ENCODE measurements at places on chromosomes 6 and 20.
A peak's percentile ranks its signal among the peaks of the same experiment; 100 is the strongest.

- DNase-seq: no peak
Measured at GRCh38 chr20:46209930-46210671, 92.0 kb downstream of the CD40 start.

DNA sequence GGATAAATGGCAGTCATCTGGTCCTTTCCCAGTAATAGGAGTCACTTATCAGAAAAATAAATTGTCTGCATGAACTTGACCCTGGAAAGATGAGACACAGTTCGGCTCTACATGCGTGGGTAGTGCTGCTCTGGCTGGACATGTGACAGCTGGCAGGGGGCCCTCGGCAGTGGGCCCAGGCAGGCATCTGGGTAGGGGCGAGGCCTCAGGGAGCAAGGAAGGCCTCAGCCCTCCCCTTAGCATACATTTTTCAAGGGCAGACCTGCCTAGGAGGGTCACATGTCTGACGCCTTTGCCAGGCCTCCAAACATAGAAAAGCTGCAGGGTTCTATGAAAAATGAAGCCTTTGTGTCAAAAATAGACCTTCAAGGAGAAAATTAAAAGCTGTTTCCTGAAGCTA, 12.8 kb upstream of the ILRUN start:
- DNase-seq: no peak

GRCh38 chr6:96836631-96837080, 621 bp downstream of the GPR63 start:
- DNase-seq: no peak

DNA sequence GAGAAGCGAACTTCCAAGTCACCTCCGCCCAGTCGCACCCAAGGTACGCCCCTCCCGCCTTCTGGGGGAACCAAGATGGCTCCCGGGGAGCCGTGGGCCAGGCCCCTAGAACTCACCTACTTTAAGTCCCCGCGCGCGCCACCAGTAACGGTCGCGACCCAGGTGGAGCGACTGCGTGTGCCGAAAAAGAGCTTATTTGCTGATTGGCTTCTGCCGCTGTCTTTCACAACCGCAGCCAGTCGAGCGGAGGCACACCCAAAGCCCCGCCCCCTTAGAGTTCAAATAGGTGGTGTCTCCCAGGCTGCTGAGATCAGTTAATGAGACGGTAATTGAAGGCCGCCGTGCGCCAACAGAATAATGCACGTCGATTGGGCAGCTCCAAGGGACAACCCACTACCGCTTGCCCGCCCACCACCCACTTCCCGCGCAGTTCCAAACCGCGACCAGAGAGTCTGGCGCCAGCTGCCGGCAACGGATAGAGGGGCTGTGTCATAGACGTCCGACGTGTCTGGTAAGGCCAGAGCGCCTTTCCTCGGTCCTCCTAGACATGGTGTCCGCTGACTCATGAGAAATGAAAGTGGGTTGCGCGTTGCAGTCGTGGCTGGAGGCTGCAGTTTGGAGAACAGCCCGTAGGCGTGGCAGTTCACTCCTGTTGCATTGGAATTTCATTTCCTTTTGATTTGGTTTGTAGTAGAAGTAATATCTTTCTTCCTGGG, at the start of gene MDC1:
Gene MDC1, minus strand, starts transcription at position 153 of the 716 bp plus-strand sequence. CDS start 2,106 bp downstream, outside the sequence.
- peak; percentile 100 for DNase-seq

DNA sequence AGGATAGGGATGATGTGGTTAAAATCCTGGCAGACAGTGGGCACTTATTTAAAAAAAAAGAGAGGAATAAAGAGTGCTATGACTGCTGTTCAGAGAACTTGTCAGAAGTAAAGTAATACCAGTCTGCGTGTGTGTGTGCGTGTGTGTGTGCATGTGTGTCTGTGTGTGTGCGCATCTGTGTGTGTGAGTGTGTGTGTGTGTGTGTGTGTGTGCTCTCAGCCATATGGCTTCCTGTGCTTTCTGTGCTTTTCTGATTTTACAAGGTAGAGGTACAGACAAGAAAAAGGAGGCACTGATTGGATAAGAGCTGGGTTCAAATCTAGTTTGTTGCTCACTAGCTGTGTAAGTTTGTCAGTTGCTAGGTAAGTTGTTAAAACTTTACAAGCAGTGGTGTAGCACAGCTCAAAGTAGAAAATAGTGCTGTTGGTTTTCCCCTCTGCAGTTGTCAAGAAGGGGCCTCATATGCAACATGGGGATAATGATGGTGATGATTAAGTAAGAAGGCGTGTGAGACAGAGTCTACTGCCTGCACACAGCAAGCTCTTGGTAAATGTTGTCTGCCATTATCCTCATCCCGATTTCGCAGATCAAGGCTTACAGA, 155.3 kb upstream of the ZNF217 start:
- no peak for DNase-seq

DNA sequence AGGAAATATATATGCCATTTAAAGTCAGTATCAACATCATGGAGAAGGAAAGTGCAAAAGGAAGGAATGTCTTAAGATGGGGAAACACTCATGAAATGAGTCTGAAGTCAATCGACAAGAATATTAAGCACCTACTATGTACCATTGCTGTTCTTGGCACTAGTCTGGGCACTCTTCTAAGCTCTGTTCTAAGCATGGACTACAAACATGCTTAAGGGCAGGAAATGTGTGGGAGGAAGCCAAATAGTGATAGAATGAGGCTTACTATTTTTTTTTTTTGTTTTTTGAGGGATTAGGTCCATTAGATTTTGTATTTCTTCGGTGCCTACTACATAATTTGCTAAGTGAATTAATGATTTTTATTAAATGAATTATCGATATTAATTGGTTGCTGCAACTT, 83.8 kb upstream of the SUPT3H start:
- DNase-seq: no peak

DNA sequence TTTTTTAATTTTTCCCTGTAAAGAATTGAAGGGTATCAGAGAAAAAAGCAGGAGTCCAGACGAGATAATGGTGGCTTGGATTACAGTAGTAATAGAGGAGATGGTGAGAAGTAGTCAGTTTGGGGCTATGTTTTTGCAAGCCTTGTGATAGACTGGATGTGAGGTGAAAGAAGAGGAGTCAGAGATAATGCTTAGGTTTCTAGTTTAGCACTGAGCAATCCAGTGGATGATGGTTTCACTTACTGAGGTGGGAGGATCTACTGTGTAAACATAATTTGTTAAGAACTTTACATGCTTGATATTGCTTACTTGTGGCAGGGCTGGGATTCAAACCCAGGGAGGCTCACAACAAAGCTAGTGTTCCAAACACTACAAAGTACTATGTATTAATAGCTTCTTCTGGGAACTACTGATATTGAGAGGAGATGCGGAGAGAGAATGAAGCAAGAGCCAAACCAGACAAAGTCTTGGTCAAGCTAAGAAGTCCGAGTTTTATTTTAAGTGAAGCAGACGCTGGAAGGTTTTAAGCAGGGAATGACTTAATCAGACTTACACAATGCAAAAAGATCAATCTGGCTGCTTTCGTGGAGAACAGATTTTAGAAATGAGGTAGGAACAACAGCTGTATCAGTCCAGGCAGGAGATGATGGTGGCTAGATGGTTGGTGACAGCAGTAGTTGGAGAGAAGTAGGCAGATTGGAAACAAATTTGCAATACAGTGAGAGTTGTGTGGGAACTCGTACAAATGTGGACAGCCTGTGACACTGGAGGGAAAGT, 58.0 kb downstream of the ZFAND3 start:
- DNase-seq: no peak

DNA sequence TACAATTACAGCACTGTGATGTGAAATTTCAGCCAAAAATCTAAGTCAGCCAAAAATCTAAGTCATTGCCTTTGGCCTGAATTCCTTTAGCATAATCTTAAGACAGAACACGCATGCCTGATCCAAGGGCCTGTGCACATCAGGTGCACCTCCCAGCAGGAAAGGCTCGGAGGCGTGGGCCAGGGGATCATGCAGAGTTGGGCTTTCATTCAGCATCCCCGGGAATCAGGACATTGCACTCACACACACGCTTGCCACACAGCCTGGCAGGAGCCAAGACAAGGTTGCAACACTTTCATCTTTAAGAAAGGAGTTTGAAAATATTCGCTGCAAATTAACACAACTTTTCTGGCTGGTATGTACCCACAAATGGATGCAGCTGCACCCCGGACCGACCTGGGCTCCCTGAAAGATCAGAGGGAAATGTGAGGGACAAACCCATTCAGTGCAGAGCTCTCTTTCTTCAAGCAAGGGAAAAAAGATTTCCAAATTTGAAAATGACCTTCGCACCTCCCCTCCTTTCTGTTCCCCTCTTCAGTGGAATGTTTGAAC, 48.8 kb downstream of the ERMARD start:
- DNase-seq: no peak

DNA sequence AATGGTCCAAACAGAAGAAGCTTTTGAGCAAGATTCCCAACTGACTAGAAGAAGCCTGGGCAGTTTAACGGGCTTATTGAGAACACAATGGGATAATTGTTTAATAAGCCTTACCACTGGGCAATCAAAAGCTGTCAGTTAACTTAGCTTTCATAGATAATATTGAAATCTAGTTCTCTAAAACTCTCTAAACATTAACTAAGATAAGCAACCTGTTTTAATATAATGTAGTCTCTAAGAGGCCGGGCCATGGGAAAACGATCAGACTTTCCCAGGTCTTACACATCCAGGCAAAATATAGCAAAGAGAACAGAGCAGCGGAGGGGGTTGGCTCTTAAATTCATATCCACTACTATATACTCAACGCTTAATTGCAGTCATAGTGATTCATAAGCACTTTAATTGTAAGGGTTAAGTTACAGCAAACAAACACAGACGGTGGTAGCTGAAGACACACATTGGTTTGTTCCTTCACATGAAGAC, 128.0 kb upstream of the FAM83B start:
- no peak for DNase-seq

GRCh38 chr20:37202267-37202943, 23.1 kb upstream of the MROH8 start:
- no peak for DNase-seq

- DNase-seq: no peak
Measured at GRCh38 chr20:23230766-23231385, 119.7 kb upstream of the NXT1 start.

DNA sequence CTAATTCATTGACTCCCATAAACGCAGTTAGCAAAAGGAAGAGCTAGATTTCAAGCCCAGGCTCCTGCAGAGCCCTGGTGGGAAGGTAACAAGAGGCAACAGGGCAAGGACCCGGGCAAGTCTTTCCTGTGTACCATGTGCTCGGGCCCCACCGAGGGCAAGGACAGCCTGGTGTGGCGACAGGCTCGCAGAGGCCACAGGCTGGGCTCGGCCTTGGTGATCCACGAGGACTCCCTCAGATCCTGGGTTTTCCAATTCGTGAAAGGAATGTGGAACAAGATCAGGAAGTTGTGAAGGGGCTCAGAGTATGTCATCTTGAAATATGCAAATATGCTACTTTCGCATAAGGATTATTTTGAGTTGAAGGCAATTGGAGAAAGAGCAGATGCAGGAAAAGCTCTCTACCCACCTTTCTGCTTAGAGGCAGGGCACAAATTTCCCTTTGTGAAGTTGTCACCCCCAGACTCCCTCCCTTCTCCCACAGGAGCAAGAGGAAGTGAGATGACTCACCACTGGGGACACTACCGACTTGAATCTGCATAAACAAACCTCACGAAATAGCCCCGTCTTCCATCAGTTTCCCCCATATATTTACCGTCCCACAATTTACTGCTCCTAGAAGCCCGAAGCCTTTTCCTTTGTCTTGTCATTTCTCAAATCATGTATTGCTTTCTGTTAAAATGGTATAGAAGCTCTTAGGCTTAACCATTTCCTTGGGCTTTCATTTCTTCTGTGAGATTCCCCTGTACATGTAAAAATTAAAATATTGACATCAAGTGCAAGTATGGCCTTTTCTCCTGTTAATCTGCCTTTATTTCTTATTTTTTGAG, 79.0 kb downstream of the PSMG4 start:
- DNase-seq: peak; percentile 97

DNA sequence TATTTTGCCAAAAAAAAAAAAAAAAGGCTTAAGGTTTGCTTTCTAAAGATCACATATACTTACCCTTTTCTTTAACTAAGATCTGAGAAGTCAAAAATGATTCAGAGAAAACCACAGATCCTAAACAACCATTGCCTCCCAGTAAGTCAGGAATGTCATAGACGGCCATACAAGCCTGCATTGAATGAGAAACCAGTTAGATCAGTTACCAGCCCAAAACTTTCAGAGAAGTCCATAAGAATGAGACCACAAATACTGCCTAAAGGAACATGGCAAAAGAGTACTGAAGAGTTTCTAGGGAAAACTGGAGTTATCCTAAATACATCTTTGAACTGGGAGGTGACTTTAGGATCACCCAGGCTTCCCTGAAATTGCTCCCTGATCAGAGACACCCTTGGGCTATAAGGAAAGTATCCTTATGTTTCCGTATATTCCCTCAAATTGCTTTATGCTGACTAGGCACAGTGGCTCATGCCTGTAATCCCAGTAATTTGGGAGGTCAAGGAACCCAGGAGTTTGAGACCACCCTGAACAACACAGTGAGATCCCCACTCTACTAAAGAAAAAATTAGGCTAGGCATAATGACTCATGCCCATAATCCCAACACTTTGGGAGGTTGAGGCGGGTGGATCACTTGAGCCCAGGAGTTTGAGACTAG, 79.4 kb upstream of the SLC4A11 start:
- DNase-seq: no peak

DNA sequence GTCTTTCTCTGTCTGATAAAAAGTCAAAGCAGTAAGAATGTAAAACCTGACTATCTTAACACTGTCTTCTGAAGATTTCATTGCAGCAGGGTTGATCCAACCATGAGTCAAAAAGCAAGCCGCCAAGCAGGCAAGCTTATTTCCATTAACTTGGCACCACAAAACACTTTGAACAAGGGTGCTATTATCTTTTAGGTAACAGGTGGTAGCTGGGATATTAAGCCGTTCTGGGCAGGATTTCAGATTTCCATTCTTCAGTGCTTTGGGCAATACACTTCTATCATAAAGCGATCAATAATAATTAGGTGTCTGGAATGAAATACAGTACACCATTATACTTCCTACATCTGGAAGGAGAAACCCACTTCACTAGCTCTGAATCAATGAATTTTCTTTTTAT, 181.9 kb downstream of the TBC1D7 start:
- DNase-seq: no peak

- peak; percentile 93 for DNase-seq
Measured at GRCh38 chr6:149259753-149260152, 57.8 kb upstream of the TAB2 start.

GRCh38 chr6:79375635-79376337, 141.3 kb upstream of the HMGN3 start:
- DNase-seq: no peak

- DNase-seq: no peak
Measured at GRCh38 chr6:125299257-125299656, 2.5 kb downstream of the HDDC2 start.

DNA sequence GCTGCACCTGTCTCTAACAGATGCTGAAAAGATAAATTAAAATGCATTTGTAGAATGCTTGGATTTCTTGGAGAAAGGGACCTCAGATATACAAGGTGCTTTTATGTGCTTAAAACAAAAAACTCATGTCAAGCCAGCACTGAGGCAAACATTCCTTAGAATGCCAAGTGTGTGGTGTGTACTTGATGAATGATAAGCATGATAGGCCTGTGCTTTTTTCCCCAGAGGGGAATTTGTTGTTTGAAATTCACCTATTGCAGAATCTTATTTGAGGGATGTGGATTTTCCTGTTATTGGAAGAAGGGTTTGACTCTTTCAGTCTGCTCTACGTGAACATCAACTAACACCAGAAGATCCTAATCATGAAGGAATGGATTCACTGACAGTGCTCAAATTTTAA, 28.8 kb downstream of the TTI1 start:
- DNase-seq: no peak

- no peak for DNase-seq
Measured at GRCh38 chr20:37389844-37390275, 43.9 kb downstream of the SRC start.
